ENCODE measurements at places on chromosomes 12 and 14.
A peak's percentile ranks its signal among the peaks of the same experiment; 100 is the strongest.

- DNase-seq: no peak
Measured at GRCh38 chr12:98856897-98857540, 211.9 kb downstream of the APAF1 start.

DNA sequence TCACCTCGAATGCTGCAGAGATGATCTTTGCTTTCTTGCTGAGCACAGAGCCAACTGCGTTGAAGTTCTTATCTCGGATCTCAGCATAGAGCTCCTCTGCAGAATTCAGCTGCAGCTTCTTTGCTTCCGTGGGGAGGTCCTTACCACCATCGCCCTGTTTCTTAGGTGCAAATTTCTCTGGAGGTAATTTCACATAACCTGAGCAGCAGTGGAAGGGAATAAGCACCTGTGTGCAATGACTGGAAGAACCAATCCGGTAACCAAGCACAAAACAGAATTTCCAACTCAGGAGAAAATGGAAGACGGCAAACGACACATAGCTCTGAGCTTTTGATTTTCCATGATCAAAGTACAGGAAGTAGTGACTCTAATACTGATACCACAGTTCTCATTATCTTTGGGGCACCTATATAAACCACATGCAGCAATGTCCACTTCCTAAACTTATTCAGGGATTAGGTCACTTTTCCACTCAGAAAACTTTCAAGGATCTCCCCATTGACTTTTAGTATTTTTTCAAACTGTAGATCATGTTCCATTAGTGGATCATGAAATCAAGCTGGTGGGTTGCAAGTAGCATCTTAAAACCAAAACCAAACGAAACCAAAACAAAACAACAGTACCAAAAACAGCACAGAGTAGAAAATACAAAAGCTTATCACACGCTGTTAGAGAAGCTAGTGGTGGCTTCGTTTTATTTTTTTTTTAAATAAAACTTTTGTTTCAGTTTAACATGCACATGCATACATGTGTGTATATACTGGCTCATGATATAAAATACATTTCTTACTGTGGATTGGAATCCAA is 18.9 kb upstream of the DIABLO start:
- DNase-seq: no peak

- no peak for DNase-seq
Measured at GRCh38 chr14:106179761-106180160, 653.4 kb downstream of the TMEM121 start.

GRCh38 chr12:26642361-26642760 is 190.6 kb downstream of the ITPR2 start:
- DNase-seq: no peak

GRCh38 chr12:49675137-49675536 is 32.1 kb downstream of the FMNL3 start:
- no peak for DNase-seq

- DNase-seq: no peak
Measured at GRCh38 chr12:2561367-2561766, 233.4 kb upstream of the FKBP4 start.

DNA sequence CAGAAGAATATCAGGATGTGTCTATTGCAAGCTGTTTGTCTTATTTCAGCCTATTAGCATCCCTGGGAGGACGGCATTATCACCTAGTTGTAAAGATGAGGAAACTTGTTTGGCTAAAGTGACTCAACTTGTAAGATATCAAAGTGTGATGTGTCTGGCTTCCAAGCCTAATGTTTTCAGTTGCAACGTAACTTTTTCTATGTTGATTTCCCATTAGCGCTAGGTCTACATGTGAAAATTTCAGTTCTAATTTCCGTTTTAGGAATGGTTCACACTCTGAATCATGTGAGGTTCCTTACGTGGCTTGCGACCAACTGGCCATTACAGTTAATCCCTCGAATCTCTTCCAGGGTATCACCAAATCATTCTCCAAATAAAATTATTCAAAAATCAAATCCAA is 58.0 kb downstream of the LLPH start:
- DNase-seq: no peak

DNA sequence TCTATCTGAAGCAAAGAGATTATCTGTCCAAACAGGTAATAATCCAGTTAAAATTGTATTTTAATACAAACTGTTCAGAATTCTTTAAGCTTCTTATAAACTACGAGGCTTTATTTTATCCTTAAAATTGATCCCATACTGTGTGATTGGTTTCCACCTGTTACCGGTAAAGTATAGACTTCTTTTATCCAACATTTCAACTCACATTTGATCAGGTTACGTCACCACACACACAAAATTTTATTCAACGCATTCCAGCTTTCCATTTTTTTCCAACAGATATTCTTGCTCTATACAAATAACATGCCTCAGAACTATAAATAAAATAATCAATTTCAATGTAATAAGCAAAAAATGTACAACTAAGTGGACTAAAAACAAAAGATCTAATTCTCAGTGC is 4.5 kb downstream of the NOVA1 start:
- DNase-seq: no peak

GRCh38 chr12:3216726-3217682 is 139.8 kb downstream of the TSPAN9 start:
- DNase-seq: no peak

- no peak for DNase-seq
Measured at GRCh38 chr12:113370923-113371682, 12.7 kb downstream of the PLBD2 start.

DNA sequence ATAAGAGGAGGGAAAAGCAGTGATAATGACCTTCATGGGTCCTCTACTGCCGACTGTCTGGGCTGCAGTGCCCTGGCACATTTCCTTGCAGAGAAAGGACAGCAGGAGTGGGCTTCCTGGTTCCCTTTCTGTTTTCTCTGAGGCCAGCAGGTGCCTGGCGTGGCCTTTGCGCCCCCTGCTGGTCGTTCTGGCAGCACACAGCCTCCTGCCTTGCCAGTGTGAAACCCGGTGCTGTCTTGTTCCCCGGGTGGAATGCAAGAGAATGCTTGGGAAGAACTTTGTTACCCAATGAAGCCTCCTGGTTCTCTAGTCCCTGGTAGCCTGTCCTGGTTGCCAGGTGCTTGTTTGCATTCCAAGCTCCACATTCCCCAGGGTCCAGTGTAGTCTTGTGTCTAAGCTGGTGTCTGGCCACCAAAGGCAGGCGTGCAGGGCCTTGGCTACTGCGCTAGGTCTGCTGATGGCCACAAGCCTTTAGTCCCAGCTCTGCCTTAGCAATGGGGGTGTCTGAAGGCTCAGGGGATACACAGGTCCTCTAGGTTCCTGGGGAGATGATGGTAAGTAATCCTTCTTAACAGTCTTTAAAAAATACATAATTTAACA is 1392.4 kb upstream of the TMEM132C start:
- peak; percentile 84 for DNase-seq

- no peak for DNase-seq
Measured at GRCh38 chr14:103745424-103745823, 29.8 kb downstream of the ZFYVE21 start.

GRCh38 chr12:92144631-92145480 is 790 bp downstream of the BTG1 start:
- peak; percentile 47 for DNase-seq

DNA sequence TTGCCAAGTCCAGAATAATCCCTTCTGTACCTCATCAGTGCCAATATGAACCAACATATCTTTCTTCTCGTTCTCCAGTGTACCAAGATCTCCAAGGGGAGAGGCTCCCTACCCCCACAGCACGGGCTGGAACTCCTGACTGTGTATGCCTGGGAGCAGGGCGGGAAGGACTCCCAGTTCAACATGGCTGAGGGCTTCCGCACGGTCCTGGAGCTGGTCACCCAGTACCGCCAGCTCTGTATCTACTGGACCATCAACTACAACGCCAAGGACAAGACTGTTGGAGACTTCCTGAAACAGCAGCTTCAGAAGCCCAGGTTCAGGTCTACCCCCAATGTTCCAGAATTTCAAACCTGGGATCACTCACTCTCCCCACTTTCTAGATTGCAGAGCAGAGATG is 10.5 kb upstream of the OAS2 start:
- no peak for DNase-seq

- no peak for DNase-seq
Measured at GRCh38 chr14:96754162-96754844, 42.9 kb upstream of the VRK1 start.
